ENCODE measurements at places on chromosomes 7 and 10.

- no peak for DNase-seq
These were observed 49.4 kb downstream of the PYROXD2 start for GRCh38 chr10:98365406-98366061.

GRCh38 chr7:137828456-137828855, 18.3 kb downstream of the DGKI start:
- no peak for DNase-seq

DNA sequence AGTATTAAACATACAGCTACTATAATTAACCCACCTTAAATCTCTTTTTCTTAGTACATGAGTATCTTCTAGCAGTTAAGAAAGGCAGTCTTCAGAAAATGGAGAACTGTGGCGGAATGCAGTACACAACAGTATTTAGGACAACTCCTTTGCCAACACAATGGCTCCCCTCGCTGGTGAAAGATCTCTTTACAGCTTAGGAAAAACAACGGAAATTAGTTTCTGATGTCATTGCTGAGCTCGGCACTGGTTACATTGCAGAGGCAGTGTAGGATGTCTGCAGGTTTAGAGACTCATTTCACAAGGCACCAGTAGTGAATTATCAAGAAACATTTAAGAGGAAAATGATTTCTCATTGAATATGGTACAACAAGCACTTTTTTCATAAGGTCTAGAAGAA, 43.4 kb downstream of the GLRX3 start:
- peak; percentile 12 for DNase-seq

DNA sequence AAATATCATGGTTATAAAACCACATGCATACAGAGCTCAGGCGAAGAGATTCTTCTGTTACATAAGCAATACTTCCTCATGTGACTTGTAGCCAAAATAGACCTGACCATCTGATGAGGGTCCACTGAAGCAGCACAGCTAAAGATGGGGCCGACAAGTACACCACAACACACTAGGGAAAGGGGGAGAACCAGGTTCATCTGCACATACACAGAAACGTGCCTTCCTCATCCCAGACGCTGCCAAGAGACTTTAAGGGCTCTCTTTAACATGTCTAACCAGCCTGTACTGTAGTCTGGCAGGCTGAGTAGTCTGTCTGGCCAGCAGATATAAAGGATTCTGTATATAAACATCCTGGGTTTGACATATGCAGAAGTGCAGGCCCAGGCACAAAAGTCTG, 30.3 kb downstream of the ERCC6 start:
- no peak for DNase-seq

DNA sequence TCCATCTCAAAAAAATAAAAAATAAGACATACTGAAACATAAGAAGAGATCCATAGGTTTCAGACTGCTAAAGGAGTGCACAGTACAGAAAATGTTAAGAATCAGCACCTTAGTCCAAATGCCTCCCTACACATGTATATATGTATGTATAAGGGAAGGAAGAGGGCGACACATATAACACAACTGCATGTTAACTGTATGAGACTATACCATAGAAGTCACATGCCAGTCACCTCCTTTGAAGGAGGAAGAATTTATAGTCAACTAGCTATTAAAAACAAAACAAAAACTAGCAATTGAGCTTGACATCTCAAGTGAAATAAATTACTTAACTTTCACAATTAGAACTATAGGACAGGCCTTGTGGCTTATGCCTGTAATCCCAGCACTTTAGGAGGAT, 50.4 kb downstream of the IGF2BP3 start:
- no peak for DNase-seq

DNA sequence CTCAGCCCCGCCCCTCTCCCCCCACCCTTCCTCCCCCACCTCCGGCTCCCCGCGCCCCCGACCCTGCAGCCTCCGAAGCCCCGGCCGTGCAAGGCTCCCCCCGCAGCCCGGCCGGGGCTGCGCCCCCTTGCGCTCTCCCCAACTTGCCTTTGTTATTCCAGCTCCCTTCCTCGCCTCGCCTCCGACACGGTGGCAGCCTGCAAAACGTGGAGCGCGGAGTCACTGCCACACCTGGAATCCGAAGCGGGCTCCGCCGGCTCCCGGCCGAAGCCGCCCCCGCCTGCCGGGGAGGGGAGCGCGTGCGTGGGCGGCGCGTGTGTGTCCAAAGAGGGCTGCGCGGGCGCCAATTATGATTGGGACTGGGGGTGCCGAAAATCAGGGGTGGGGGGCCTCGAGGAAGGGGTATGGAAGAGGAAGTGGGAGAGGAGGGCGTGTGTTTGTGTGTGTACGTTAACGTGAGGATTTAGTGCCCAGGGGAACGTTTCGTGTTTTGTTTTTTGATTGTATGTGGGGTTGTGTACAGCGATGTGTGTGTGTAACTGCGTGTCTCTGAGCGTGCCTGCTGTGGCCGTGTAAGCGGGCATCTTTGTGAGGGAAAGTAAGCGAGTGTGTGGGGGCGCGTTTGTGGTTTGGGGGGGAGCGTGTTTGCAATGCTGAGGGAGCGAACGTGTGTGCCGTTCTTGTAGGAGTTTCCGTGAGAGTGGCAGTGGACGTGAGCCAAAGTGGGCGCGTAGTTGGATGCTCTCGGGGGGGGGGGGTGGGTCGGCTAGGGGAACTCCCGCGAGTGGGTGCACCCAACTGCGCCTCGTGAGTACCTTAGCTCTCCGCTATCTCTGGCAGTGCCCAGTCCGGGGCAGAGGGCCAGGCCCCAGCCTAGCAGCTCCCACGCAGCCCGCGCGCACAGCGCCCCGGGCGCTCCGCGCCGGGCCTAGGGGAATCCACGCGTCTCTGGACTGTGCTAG, 1.2 kb upstream of the ZMIZ1 start:
- DNase-seq = peak; percentile 87

DNA sequence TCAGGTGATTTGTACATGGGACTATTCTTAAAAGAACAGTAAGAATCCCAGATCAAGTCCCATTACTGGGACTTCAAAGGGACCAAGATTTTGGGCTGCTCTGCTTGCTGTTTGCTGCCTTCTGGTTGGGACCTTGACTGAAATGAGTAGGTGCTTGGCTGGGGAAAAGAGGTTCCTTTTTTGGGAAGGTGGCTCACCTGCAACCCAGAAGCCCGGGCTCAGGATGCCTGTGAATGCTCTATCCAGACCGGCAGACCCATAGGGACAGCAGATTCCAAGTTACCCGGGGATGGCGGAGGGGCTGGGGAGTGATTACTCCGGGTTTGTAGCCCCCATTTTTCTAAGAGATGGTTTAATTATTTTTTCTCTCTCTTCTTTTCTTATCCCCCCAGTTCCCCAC, 104.0 kb downstream of the CPXM2 start:
- DNase-seq = no peak

DNA sequence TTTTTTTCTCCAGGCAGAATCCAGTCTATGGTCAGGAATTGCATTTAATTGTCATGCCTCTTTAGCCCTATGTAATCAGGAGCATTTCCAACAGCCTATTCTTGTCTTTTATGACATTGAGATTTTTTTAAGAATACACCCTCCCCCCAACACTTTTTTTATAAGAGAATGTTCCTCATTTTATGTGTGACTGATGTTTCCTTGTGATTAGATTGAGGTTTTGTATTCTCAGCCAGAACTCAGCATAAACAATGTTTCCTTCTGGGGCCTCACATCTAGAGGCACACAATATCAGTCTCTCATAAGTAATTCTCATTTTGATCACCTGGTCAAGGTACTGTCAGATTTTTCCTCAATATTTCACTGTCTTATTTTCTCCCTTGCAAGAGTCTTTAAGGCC, 193.4 kb upstream of the PDE1C start:
- DNase-seq = no peak
